ENCODE measurements at places on chromosomes 7 and 10. TPM values are rescaled to one million over a fixed set of nuclear protein-coding genes. Genes with fewer than 3 reads are reported as not detected.

WDR11 gene
- polyA plus RNA-seq, result 14.8 TPM

DYNC1I1 gene
- polyA plus RNA-seq, result not detected

DNA sequence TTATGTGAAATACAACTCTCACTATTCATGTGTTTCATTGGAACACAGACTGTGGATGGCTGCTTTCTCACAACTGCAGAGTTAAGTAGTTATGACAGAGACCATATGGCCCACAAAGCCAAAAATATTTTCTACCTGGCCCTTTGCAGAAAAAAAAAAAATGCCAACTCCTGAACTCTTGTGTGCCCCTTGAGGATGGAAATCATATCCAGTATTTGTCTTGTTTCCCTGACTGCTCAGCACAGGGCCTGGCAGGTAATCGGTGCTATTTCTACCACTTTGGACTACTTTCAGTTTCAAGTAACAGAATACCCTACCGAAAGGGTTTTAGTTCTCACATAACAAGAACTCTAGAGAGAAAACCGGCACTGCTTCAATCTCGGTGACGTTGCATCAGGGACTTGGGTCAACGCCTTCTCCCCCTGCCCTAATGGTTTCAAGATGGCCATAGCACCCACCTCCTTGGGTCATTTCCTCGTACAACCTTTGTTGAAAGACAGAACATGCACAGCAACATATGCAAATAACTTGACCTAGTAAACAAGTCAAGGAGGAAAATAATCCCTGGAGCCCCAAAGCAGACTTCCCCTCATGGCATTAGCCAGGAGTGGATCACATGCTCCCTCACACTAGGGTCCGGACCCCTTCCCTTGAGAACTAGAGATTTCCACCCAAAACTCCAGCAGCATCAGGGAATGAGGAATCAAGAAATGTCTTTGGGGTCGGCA, 11.8 kb upstream of the GPNMB start:
- no peak for DNase-seq

DNA sequence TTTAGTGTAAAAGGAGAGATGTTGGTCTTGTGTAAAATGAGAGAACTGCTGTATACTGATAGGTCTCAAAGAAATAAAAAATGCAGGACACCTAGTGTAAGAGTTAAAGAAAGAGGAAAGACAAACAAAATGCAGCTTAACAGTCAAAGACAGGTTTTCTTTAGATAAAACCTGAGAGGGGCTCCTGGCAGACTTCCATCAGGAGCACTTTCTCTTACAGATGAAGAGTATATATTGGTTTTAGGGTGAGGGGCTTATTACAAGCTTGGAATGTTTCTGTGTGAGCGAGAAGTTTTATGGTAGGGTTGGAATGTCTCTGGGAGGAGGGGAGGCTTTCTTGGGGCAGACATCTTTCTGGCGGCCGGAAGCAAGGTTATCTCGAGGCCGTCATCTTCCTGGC, 16.2 kb downstream of the ACBD7 start:
- no peak for DNase-seq
